Osteocyte (in vitro differentiated cells): ENCODE measurements at places on chromosomes 6 and 20. TPM values are rescaled to one million over a fixed set of nuclear protein-coding genes. Genes with fewer than 3 reads are reported as not detected.

DNA sequence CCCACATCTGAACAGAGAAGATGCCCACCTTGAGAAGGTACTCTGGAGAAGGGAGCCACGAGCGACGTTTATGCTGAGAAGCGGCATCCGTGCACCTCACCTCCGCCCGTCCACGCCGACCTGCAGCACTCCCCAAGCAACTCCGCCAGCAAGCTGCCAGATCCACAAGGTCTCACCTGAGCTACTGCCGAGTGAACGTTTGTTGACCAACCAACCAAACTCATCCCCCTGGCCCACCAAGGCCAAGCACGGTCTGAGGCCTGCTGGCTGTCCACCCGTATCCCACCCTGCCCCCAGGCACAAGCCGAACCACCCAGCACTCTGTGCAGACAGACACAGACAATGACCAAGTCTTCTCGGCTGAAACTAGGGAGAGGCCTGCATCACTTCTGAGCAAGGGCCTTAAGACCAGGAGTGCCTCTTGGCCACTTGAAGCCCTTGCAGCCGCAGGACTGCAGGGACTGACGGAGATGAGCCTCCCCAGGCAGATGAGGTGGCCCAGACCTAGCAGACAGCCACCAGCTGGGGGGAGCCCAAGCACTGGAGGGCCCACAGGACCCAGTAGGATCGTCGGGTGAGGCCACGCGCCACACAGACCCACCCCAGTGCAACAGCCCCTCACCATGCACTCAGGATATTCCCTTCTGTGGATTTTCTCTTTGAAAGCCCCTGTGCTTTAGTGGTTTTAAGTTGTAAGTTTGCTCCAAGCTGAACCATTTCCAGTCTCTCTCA, 12.1 kb downstream of the TAF4 start:
- DNase-seq = no peak

DNA sequence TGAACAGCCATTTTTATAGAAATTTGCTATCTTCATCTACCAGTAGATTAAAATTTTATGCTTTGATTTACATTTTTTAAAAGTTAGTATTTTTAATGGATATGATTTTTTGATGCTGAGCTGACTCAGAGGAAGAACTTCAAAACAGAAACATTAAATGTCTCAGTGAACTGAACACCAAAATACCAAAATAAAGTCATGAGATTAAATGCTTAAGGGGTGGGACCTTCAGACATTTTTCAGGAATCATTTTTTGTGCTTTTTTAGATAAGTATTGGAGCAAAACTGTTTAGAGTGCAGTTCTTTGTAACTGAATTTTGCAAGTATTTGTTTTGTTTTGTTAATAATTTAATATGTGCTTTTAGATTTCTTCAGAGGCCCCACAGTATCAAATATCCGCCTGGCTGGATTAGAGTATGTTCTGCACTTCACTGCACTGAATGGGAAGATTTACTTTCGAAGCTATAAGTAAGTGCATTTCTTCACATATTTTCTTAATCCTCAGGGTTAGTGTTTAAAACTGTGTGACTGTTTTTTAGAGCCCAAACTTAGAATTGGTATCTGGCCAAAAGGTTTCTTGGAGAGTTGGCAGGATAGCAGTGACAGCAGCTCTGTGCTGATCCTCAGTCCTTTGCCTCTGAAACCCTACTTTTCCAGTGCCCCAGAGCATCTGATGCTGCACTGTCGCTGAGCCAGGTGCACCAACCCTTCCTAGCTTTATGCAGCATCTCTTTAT, 33.7 kb downstream of the RPF2 start:
- DNase-seq = no peak

GRCh38 chr20:53786445-53787267, 193.0 kb upstream of the ZNF217 start:
- DNase-seq = no peak

GRCh38 chr20:44442298-44443070, 33.2 kb upstream of the TTPAL start:
- DNase-seq = no peak

DNA sequence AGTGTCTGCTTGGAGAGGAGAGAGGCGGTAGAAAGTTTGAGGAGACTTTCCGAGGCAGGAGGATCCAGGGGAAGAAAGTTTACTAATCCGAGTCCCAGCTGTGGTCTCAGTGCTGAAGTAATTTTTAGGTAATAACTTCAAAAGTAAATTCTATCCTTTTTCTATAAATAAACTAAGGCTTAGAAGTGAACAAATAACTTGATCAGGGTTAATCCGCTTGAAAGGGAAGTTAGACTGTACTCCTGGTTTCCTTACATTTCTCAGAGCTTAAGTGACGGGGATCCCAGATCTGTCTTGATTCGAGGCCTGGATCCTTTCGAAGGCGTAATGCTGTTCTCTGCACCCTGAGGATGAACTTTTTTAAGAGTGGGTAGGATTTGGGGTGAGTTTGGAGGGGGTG, 2.6 kb downstream of the STK35 start:
- DNase-seq = no peak

GRCh38 chr6:14001329-14002012, 76.7 kb downstream of the RNF182 start:
- DNase-seq = no peak

DNA sequence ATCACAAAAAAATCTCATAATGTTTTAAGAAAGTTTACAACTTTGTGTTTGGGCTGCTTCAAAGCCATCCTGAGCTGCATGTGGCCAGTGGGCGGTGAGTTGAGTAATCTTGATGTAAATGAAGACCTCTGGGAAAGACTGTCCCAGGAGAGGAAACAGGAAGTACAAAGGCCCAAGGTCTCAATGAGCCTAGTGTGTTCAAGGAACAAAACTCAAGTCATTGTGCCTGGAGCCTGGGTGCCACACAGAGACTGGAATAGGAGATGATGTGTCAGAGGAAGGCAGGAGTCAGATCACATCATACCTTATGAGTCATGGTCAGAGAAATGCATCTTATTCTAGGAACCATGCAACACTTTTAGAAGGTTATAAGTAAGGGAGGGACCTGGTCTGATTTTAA, 51.5 kb downstream of the COL19A1 start:
- DNase-seq = no peak

DNA sequence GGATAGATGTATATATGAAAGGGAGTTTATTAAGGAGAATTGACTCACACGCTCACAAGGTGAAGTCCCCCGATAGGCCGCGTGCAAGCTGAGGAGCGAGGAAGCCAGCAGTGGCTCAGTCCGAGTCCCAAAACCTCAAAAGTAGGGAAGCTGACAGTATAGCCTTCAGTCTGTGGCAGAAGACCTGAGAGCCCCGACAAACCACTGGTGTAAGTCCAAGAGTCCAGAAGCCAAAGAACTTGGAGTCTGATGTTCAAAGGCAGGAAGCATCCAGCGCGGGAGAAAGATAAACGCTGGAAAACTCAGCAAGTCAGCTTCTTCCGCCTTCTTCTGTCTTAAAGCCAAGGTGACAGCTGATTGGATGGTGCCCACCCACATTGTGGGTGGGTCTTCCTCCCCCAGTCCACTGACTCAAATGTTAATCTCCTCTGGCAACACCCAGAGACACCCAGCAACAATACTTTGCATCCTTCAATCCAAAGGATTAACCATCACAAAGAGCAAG, 102.6 kb upstream of the GJE1 start:
- DNase-seq = no peak

DNA sequence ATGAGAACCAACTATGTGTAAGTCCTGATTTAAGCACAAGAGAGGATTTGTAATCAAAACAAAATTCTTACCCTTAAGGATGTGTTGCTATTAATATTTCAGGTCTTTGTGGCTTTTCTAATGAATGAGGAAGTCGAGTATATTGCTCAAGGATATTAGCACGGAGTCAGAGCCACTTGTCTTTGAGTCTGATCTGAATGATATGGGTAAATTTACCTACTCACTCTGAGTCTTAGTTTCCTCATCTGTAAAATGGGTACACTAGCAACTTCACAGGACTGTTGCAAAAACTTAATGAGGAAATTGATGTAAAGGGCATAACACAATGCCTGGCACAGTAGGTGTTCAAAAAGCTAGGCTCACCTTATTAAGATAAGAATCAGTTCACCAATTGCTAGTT, 30.0 kb upstream of the QKI start:
- DNase-seq = no peak

DNA sequence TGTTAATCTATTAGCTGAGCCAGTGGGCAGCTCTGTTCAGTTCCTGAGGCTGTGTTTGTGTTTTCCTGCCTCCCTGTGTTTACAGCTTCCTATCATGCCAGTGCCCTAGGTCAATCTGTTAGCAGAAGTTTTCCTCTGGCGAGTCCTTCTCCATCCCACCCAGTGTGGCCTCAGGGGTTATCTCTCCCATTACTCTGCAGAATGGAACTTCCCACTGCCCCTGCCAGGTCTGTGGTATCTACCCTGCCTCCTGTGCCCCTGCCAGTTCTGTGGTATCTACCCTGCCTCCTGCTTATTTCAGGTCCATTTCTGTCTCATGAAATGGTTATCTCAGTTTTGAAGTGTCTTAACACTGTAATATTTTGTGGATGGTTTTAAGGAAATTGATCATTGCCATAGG, 63.1 kb downstream of the SLX4IP start:
- DNase-seq = no peak

Gene FNDC11
- total RNA-seq = 0.13 and 0.34 TPM in 2 replicates

Gene GNAS-AS1
- total RNA-seq = 1.5 and 2.0 TPM in 2 replicates

Gene MTG2
- total RNA-seq = 29.3 and 30.7 TPM in 2 replicates

Gene MACROD2
- 0.73 and 2.5 TPM in 2 replicates for total RNA-seq

Gene BPIFB1
- not detected in 2 replicates for total RNA-seq

Gene PARD6B
- total RNA-seq = 0.97 and 1.1 TPM in 2 replicates

Gene SCRT2
- total RNA-seq = not detected in 2 replicates

Gene COL21A1
- total RNA-seq = 48.0 and 60.0 TPM in 2 replicates

Gene DNAH8
- 0.21 and 0.24 TPM in 2 replicates for total RNA-seq
